ENCODE measurements at places on chromosomes 1 and 21.

DNA sequence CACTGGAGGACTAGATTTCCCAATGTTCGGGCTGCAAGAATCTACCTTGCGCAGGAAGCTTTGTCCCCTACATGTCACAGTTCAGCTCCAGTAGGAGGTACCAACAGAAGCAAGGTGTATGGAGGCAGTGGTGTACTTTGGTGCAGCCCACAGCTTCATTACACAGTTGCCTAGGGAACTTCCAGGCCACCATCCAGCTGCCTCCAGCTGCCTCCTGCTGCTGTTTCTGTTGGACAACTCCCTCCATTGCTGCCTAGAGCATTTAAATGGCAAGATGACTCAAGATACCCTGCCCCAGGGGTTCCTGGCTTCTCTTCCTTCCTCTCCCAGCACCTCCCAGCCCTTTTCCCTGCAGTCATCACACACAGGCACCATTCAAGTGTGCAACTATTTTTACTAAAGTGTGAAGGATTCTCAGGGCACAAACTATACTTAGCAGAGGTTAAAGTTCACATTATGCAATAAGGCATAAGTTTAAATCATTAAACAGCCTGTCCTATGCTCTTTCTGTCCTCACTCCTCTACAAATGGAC, 39.0 kb upstream of the ATP1A1 start:
- DNase-seq: no peak

DNA sequence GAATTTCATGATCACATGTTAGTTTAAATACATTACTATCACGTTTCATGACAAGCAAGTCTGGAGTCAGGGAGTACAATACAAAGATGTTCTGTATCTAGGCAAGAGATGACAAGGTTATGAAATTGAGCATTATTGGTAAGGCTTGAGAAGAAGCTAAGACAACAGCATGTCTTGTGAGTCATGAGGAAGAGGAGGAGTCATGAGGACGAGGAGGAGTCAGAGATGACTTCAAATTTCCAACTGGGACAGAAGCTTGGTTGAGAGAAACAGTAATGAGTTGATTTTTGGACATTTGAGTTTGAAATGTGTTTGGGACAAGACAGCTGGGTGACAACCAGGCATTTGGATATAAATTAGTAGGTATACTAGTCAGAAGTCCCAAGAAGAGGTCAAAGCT, 4.3 kb upstream of the UBE2U start:
- DNase-seq: no peak

- DNase-seq: no peak
Observed at GRCh38 chr1:159338018-159338417, 35.9 kb downstream of the FCER1A start.

GRCh38 chr1:5729636-5730145, 262.5 kb downstream of the NPHP4 start:
- no peak for DNase-seq

- DNase-seq: no peak
Observed at GRCh38 chr1:223712850-223713474, 623 bp downstream of the CAPN2 start.

- no peak for DNase-seq
Observed at GRCh38 chr1:225963735-225964530, 22.9 kb upstream of the LEFTY2 start.

GRCh38 chr1:56215086-56215485, 364.3 kb downstream of the PLPP3 start:
- DNase-seq: no peak
